ENCODE measurements at places on chromosomes 4 and X. TPM values are rescaled to one million over a fixed set of nuclear protein-coding genes. Genes with fewer than 3 reads are reported as not detected.

DNA sequence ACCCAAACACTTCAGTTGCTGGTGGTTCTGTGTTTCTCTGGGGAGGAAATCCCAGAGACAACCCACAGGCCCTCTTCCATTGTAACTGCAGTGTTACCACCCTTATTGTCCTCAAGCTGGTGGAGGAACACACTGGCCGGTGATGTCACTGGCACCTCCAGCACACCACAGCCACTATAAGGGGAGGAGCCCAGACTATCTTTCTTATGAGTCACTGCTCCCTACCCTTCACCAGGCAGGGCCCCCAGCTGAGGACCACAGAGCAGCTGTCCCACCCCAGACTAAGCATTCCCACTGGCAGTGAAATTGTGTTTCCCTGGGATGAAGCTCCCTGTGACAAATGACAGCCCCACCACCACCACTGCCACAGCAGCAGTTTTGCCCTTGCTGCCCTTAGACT is 171.8 kb upstream of the FGF16 start:
- no peak for DNase-seq

Gene MSL3
- 21.9 TPM for total RNA-seq

- DNase-seq: no peak
These were observed 322.0 kb upstream of the PPARGC1A start for GRCh38 chr4:24211856-24212255.

GRCh38 chrX:6778544-6779503 is 243.9 kb upstream of the VCX3A start:
- no peak for DNase-seq

DNA sequence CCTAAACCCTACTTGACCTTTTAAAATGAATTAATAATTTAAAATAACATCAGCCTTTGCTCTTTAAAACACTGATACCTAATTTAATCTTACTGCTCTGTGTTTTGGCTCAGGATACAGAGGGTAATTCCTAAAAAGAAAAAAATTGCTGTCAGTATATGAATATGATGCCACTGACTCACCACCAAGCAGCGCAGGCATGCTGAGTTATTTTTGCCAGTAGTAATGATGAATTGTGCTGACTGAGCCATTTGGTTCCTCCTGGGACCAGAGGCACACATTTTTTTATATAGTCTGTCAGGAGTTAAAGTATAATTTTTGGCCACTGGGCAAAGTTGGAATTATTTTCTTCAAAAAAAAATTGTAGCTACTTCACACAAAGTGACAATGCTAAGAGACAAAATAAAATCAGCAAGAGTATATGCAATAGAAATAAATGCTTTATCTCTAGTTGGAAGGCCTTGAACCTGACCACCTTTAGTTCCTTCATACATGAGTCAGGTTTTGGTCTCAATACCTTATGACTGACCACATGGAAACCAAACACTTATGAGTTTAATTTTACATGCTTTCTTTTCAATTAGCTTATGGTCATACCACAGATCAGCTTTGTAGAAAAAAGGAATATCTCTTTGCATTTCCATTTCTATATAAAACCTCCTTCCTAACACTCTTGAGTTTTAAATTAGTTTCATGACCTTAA is 115.1 kb downstream of the PPP3CA start:
- peak; percentile 89 for DNase-seq

- DNase-seq: no peak
These were observed 27.2 kb upstream of the FMR1NB start for GRCh38 chrX:147953976-147954375.

Gene SLC39A8
- 35.3 TPM for total RNA-seq

Gene KLHL4
- 16.0 TPM for total RNA-seq

Gene STS
- total RNA-seq: 7.9 TPM

Gene HMX1
- total RNA-seq: not detected

- DNase-seq: peak; percentile 28
These were observed 704.9 kb upstream of the PABPC4L start for GRCh38 chr4:134906404-134907023.

Gene PCDH10
- total RNA-seq: 1.0 TPM

DNA sequence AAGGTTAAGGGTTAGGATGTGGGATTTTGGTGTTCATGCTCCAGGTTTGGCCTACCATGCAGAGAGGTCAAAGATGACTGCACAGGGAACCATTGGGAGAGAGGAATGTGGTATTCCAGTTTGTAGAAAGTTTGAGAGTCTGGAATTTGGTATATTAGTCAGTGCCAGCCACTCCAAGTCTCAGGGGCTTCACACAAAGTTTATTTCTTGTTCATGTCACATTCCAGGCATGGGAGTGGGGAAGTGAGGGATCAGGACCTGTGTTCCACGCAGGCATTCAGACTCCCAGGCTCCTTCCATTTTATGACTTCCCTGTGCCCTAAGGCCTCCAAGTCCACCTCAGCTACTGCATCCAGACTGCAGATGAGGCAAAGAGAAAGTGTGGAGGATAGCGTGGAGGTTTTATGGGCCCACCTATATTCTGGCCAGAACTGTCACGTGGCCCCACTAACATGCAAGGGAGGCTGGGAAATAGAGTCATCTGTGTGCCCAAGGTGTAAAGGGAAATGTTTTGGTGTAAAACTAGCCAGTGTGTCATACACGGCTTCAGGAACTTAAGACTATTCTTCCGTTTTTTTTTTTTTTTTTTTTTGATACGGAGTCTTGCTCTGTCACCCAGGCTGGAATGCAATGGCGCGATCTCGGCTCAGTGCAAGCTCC is 140.6 kb upstream of the SCML1 start:
- DNase-seq: no peak

GRCh38 chr4:134027931-134028330 is 173.7 kb downstream of the PABPC4L start:
- DNase-seq: peak; percentile 62

DNA sequence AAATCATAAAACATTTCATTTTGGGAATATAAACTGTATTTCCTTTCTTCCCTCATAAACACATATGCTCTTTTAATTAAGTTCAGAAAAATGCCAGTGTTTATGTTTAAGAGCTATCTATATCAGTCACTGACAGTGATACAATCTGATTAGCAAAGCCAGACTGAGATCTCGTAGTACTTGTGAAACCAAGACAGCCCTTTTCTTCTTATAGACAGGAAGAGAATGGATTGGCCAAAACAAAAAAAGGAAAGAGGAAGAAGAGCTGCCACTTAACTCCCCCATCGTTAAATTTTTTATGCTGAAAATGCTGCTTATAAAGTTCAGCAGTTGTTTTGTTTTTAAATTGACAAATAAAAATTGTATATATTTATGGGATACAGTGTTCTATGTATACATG is 87.4 kb downstream of the PLAC1 start:
- DNase-seq: no peak

DNA sequence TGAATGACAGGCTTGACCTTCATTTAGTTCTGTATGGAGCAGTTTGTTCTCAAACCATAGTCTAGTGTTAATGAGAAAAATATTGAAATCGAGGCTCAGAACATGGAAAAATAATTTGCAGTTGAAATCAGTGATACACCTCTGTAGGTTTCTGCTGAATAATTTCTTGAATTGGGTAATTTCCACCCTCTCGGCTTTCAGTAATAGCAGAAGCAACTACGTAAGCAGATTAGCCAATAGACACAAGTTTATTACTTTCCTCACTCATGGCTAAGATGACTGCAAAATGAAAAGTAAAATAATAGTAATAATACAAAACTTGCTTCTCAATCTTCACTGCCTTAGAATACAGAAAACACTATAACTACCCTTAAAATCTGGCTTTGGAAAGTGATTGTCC is 46.0 kb downstream of the USP38 start:
- DNase-seq: no peak

DNA sequence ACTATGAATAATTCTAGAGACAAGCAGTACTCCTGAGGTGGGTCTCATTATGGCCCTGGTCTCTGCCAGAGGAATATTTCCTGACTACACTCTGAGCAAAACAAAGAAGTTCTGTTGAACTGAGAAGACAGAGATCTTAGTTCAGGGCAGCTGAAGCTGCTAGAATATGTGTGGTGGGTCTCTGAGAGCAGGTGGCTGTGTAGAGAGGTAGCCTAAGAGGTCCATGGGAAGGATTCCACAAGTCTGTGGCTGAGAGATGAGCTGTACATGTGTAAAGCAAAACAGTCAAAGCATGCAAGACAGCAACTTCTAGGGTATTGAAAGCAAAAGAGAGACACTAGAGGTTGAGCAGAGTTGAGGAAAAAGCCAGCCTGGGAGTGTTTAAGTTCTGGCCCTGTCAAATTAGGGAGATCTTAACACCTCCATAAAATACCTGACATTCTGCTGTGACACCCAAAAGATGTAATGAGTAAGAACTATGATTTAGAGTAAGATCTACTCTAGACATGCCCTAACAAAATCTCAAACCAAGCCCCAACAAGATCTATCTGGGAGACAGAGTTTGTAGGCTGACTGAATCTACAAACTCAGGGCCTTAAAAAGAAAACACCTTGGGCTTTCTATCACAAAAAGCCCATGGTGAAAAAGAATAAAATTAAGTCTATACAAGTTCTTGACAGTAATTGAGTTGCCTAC is 274.4 kb downstream of the BANK1 start:
- DNase-seq: no peak

Gene GABRG1
- not detected for total RNA-seq

- DNase-seq: no peak
These were observed 77.3 kb downstream of the DCAF8L1 start for GRCh38 chrX:27903960-27904359.

- peak; percentile 19 for DNase-seq
These were observed 8.3 kb upstream of the NAP1L5 start for GRCh38 chr4:88705805-88706492.

DNA sequence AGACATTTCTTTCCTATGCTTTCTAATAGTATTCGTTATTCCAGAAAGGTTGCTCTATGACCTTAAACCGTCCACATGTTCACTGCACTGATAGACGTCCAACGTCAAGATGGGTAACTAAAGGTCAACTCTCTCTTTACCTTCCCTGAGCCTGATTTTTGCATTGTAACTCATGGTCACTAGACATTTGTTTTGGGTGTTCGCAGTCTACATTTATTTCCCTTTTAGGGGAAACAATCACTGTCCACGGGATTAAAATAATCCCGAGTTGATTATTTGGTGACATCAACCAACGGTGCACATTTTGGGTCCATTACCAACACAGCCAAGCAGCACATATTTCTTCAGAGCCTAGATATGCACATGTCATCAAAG is 540 bp upstream of the HADH start:
- DNase-seq: peak; percentile 4

DNA sequence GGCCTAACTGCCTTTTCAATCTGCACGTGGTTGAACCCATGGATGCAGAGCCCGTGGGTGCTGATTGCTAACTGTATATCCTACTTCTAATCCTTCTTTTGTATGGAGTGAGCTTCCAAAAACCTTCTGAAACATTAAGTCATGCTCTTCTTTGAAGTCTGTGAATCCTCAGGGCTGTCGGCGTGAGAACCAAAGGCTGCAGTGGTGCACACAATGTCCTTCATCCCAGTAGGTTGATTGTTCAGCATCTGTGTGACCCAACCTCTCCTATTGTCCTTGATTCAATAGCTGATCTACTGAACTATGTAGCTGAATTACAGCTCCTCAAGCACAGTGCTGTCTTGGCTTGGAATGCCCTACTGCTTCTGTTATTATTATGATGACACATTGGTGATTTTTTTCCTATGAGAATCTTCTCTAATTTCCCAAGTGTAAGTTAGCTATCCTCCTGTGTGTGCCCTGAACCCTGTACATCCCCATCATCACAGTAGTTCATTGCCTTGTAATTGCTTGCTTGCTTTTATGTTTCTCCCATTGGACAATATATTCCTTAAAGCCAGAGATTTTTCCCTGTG is 294.6 kb downstream of the TRIML1 start:
- DNase-seq: no peak

Gene PAGE1
- total RNA-seq: not detected

Gene TKTL2
- not detected for total RNA-seq

- DNase-seq: no peak
These were observed 19.9 kb upstream of the CPLX1 start for GRCh38 chr4:845836-846251.

- DNase-seq: no peak
These were observed 10.9 kb upstream of the BBS7 start for GRCh38 chr4:121881158-121881557.

GRCh38 chrX:50147972-50148371 is 52.8 kb downstream of the AKAP4 start:
- DNase-seq: no peak

GRCh38 chr4:10891866-10892265 is 207.3 kb upstream of the CLNK start:
- peak; percentile 7 for DNase-seq

DNA sequence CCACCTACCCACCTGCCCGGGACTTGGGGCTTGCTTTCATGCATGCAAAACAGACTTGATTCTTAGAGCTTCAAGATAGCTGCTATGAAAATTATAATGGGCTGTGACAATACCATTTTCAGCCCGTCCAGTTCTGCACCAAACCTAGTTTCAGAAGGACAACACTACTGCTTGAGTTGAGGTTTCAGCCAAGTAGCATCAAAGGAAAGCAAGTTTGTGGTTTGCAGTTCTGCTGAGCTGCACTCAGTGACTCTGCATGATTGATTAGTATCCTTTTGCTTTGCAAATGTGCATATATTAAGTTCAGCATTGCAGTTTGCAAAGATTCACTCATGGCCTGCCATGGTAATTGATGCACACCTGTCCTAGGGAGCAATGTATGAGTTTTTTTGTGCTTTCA is 442.7 kb downstream of the RPA4 start:
- DNase-seq: no peak

DNA sequence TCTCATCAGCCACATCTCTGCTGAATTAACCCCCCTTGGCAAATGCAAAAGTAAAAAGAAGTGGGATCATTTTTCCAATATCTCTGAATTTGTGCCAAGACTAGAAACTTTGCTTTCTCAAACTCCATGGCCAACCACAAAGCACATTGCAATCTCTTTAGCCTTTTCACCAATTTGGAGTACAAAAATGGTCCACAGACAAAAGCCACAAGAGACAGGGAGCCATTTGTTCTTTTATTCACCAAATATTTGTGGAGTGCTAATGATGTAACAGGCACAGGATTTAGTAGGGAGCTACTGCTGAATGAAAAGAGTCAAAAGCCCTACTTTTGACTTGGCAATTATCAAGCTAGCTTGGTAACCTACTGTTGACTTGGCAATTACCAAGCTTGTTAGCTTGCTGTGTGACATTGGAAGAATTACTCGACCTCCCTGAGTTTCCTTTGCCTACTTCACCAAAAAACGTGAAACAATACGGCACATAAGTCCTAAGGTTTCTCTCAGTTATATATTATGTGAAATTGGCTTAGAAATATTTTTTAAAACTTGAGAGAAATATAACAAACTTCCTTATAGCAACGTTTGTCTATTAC is 97.1 kb upstream of the KLF3 start:
- no peak for DNase-seq

Gene FGFBP2
- not detected for total RNA-seq

- peak; percentile 81 for DNase-seq
These were observed 66.8 kb downstream of the POLA1 start for GRCh38 chrX:24760363-24761000.

Gene DTHD1
- total RNA-seq: not detected

DNA sequence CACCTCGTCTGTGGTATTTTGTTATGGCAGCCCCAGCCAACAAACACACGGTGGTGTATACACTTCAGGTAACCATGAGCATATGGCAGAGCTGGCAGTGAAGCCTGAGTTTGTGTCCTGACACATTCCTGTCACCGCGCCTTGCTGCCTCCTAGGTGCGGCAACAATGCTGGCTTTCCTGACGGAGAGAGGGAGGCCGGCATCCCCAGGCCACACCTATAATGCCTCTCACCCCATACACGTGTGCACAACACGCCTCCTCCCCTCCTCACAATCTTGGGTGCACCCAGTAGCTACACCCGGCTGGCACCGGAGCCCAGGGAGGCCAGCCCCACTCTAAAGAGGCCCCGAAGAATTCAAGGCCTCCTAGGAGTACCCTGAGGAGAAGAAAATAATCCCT is 158.5 kb downstream of the NSUN7 start:
- no peak for DNase-seq

- DNase-seq: no peak
These were observed 12.1 kb downstream of the UVSSA start for GRCh38 chr4:1359144-1359501.
